ENCODE measurements at places on chromosomes 1 and 21.

DNA sequence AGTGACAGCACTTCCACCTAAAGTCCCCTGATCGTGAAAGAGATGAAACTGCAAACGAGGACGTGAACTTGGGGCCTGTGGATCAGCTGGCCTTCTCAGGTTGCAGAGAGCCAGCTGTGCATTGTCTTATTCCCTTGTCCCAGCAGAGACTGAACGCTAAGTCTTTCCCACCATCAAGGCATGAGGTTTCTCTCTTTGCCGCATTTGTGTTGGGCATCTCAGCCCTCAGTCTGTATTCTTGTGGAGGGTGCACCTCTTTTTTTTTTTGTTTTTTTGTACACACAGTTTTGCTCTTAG, 71.4 kb downstream of the KIF26B start:
- no peak for DNase-seq

DNA sequence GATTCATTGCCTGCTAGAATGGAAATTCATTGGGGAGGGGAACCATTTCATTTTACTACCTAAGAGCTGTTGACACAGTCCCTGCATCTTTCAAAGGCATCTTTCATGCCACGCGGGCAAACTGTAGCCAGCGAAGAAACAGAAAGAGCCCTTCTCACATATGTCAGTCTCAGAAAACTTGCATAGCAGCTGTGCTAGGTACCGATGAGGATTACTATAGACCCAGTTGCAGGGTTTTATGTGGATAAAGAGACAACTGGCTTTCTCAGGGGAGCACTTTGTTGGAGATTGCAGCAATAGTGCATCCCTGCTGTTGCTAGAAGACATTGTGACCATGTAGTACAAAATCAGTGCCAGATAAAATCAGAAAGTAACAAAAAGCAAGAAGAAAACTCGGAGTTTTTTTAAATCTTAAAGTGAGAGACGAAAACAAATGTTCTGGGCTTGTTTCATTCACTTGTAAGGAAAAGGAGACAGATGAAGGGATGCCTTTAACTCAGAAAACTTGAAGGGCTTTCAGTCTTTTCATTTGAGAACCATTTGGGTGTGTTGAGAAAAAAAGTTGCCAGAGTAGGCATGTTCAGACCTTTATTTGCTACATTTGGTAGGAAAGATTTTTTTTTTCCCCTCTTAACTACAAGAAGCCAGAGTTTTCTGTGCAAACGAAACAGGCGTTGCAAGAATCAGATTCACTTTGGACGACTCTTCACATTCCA, 804.1 kb downstream of the USP25 start:
- DNase-seq: peak; percentile 23

DNA sequence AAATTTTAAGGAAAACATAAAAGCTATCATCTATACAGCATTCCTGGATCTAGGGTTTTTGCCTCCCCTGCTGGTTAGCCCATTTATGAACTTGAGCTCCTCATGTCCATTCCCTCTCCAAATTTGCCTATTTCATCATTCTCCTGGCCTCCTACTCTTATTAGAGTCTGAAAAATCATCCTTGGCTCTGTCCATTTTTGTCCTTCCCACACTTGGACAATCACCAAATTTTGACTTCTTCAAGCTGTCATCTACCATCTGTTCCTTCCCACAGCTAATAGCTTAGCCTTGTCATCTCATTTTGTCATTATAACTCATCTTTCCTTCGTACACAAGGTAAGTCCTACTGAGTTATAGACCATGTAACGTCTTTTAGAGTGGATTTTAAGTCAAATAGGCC, 2.2 kb upstream of the HENMT1 start:
- no peak for DNase-seq

DNA sequence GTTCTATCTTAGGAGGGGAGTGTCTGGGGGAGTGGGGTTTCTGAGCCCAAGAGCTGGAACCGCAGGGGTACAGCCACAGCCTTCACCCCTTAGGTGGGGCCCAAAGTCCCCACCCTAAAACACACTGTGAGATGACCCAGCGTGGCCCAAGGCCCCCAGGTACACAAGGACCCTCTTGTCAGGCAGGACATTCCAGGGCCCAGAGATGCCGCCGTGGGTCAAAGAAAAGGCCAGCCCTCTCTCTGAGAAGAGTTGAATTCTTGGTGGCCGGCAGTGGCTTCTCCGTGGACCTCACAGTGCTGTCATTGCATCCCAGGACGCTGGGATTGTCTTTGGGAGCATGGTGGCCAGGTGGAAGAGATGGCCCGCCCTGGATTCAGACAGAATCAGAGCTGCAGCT, 176.3 kb upstream of the C1orf174 start:
- no peak for DNase-seq

DNA sequence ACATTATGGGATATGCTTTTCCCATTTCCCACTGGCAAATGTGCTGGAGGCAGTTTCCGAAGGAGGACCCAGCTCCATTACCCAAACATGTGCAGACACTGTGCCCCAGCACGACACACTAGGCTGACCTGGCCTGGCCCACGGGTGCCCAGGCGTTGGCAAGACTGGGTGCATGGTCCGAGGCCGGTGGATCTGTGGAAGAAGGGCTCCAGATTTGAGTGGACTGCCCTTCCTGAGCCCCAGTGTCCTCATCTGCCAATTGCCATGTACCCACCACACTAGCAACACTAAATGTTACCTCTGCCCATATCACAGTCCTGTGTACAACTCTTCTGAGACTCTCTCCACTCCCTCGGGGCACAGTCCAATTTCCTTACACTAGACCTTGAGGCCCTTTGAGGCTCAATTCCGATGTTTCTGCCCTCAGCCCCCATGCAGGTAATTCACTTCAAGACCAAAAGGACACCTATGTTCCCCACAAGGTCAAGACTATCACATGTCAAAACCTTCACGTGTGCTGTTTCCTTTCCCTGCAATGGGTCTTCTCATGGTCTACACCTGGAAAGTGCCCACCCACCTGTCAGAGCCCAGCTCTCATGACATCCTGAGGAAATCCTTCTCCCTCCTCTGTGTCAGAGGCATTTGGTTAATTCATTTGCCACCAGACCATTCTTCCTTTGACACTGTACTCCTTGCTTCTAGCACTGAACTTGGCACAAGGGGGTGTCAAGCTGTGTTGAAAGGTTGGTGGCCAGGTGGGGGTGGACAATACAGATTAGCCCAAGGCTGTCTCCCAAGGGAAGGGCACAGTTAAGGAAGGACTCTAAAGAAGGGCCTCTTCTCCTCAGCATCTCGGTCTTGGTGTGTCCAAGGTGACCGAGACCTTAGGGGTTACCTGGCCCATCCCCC, 124.9 kb downstream of the DMRTB1 start:
- DNase-seq: no peak

DNA sequence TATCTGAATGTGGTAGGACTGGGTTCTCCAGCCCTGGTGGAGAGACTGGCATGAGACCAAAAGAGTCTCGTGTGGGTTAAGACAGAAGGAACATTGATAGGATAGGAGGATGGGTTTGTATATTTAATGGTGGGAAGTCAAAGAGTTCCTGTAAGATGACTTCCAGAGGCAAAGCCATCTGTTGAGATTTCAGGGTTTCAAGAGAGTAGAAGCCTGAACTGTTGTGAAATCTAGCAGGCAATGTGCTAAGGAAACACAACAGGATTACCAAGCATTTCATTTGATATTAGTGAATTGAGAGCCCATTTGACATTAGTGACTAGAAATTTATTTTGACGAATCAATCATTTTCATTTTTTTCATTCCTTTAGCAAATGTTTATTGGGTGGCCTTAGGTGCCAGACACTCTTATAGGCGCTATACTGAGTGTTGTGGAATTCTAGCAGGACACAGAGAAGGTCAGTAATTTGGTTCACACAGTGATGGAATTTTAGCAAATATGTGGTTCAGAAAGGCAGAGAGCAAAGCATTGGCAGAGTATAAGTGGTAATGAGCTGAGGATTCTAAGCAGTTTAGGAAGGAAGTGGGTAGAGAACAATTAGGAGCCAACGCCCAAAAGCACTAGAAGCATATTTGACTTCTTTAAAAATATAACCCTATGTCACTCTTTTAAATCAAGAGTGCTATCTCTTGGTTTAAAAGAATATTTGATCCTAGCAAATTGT, 149.3 kb downstream of the AK5 start:
- DNase-seq: no peak

DNA sequence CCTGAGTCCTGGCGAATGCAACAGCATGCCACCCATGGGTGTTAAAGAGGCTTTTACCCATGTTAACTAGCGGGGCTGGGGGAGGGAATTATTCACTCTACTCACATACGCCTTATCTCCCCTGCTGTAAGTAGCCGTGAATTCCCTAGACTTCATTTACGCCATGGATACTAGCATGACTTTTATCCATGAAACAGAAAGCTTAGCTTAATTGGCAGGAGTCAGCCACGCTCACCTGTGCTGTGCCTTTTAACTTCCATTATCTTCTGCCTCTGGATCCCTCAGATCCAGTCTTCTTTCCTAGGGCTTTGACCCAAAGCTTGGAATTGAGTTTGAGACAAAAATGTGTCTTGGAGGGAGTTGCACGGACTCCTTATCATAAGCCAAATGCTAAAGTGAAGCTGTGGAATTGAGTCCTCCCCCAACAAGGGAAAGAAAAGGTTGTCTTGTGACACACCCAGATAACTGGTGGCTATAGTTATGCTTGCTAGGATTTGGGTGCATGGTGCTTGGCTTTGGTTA, 9.7 kb upstream of the NASP start:
- DNase-seq: no peak

DNA sequence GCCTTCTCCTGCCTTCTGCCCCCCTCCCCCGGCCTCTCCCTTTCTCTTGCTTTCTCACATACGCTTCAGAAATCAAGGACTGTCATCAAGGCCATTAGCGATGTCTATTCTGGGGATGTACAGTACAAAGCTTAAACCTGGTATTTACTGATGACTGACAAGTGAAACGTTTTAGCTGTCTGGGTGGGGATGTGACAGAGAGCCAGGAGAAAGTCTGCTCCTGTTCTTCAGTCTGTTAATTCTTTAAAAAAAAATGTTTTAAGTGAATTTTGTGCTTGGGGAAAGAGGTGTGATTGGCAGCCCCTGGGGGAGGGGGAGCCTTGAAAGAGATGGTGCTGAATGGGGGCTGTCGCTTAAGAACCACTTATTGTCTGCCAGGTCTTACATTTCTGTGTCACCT, 283.0 kb upstream of the PLXNA2 start:
- DNase-seq: no peak

DNA sequence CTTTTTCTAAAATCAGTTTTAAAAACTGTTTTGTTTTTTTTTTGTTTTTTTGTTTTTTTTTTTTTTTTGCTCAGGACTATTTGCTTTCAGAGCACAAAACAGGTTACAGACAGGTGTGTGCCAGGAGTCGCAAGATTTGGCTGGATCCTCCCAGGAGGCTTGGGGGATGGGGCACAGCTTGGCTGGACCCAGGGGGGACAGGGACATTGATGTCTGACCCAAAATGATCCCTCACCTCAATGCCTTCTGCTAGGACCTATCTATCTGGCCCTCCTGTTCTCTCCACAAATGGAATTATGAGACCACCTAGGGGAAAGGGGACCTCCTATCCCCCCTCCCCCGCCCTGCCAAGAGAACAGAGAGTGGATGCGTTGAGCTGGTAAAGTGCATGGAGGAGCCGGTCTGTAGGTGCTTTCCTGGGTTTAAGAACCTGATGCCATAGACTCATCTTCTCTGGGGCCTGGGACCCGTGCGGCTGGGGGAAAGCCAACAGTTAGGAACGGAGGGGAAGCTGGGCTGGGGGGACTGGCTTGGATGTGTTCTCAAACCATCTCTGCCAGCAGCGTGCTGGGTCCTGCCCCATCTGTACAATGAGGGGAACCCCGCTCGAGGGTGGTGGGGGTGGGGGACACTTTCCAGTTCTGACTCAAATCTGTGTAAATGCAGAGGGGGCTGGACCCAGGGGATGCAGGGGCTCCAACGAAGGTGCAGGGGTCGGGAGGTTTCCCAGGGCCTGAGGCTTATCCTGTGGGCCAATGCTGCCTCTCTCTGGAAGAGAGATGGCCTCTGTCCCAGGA, 28.9 kb downstream of the RUNX3 start:
- DNase-seq: no peak

DNA sequence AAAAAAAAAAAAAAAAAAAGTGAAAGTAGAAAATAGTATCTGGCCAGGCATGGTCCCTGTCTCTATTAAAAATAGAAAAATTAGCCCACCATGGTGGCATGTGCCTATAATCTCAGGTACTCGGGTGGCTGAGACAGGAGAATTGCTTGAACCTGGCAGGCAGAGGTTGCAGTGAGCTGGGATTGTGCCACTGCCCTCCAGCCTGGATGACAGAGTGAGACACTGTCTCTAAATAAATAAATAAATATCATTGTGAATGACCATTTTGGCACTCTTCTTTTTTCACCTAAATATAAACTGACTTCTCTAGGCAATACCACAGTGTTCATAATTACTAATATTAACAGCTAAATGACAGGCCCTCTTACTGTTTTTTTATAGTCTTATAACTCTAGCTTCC, 14.5 kb downstream of the ELOA start:
- no peak for DNase-seq

DNA sequence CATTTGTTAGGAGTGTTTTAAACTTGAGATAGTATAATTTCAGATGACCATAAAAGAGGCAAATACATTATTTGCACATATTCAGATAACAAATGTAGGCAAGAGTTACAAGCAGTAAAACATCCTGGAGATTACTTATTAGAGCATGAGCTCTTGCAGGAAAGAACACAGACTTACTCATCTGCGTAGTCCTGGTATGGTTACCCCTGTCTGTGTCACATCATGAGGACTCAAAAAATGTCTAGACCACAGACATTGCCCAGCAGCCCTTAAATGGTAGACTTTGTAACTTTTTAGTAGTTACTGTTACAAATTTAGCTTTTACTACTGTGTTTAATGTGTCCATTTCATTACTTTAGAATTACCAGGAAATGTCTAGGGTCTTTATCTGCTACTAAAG, 12.8 kb downstream of the CACHD1 start:
- DNase-seq: no peak

DNA sequence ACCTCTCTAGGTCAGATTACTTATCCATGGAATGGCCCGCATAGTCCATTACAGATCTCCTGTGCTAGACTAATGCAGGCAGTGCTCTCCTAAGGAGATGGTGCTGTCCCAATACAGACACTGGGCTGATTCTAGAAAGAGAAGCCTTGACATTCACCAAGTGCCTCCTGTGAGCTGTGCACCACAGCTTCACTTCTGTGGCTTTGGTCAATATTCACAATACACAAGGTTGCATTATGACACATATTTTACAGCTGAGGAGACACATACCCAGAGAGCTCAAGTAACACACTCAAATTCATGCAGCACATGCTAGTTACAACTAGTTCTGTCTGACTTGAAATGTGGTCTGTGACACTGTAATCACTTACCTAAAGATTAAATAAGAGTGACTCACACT, 59.4 kb upstream of the LRRC8B start:
- DNase-seq: no peak

GRCh38 chr1:22241250-22241649, 98.4 kb upstream of the WNT4 start:
- DNase-seq: no peak

DNA sequence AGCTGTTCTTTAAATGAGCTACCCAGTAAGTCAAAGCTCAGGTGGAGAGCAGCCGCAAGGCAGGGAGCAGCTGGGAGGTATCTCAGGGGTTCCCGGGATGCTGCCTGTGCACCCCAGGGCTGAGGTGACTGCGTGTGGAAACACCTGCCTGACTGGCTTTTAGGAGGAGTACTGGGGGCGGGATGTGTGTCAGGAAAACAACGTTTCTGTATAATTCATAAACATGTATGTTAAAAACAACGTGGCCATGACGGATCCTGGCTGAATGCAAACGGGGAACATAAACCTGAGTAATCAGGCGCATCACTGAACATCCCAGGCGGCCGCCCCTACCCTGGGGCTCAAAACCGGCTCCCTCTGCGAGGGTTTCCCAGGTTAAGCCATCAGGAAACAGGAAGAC, 1.5 kb downstream of the C1orf159 start:
- no peak for DNase-seq

All from testis (tissue), 5 donors.